Cardiac muscle cell (in vitro differentiated cells and primary cell): ENCODE measurements at places on chromosomes 1 and 21.

DNA sequence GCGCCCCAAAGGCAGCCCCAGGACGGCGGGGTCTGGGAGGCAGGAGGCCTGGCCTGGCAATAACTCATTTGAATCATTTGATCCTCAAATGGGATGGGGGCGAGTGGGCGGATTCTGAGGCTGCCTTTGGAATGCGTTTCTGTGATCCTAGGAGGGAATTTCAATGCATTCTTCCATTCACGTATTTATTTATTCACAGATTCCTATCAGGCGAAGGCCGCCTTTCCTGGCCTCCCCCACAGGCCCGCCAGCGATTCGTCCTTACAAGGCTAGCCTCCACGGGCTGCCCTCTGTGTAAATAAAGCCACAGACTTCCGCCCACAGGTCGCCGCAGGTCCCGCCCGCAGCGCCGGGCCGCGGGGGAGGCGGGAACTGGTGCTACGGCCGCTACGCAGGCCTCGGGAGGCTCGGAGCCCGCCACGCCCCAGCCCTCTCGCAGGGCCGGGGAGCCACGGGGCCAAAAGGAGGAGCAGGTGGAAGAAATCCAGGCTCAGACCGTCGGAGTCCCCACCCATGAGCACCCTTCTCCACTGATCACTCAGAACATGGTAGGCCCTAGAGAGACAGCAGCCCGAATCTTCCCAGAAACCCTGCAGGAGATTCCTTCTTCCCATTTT is 31.3 kb upstream of the JUN start:
- peak; percentile 94 for DNase-seq

- no peak for DNase-seq
These were observed 29.0 kb downstream of the ZSWIM5 start for GRCh38 chr1:45177452-45177851.

- DNase-seq = peak; percentile 77
These were observed at the start of gene ATP8B2 for GRCh38 chr1:154324669-154325582. ATP8B2 (plus strand) TSS chr1:154325525; CDS start chr1:154328142, 2,617 bp downstream.

GRCh38 chr1:181239086-181239485 is 150.6 kb downstream of the IER5 start:
- no peak for DNase-seq

DNA sequence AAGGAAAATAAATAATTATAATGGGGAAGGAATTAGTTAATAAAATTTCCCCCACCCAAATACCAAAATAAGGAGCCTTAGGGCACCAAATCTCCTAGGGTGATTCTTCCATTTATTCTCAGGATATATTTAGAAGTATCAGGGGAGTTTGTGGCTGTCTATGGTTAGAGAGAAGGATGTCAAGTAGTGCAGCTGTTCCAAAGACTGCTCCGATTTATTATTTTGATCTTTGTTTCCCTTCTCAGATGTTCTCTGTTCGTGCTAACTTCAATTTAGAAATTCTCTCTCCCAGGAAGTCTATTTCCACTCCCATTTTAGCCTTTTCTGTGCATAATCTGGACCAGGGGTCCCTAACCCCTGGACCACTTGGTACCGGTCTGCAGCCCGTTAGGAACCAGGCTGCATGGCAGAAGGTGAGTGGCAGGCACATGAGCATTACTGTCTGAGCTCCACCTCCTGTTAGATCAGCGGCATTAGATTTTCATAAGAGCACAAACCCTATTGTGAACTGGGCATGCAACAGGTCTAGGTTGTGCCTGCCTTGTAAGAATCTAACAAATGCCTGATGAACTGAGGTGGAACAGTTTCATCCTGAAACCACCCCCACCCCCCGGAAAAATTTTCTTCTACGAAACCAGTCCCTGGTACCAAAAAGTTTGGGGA is 9.3 kb upstream of the MAST2 start:
- no peak for DNase-seq

DNA sequence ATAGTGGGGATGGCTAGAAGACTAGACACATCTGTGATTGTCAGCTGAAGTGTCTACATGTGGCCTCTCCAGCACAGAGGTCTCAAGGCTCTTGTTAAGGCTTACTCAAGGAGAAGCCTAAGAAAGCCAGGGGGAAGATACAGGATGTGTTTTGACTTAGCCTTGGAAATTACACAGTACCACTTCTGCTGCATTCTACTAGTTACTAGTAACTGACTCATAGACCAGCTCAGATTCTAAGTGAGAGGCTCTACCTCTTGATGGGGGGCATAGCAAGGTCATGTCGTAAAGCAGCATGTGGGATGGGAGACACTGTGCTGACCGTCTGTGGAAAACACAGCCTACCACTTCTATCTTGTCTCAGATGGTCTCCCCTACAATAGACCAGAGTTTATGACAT is 99.5 kb downstream of the UBE2U start:
- DNase-seq = no peak

GRCh38 chr1:94658221-94658620 is 116.7 kb upstream of the F3 start:
- DNase-seq = peak; percentile 74

DNA sequence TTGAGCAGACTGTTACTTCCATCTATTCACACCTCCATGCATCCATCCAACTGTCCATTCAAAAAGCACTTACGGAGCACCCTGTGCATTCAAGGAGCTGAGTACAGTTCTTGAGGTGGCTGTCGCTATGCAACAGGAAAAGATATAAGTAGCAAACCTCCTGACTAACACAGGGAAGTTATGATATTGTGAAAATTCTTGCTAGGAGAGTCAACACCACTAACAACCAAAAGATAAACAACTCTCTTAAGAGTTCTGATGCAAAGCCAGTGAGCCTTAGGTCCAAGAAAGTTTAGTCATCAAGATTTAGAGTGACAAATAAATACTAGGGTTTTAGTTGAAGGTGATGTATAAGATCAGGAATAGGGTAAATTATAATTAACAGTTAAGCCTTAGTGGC is 44.5 kb upstream of the TRIM45 start:
- no peak for DNase-seq

DNA sequence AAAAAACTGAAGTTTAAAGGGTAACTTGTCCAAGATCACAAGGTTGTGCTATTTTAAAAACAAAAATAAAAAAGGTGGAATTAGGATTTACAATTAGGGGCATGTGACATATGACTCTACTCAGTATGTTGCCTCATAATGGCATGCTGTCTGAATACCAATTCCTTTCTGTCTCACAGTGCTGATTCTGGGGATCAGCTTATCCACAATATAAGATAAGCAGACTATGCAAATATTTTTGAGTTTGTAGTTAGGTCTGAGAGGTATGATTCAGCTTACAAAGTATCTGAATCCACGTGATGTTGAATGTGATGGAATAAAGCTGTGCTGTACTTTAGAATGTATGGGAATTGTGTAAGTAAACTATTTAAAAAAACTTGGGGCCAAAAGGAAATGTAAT is 216.6 kb downstream of the HHIPL2 start:
- DNase-seq = peak; percentile 66

- peak; percentile 22 for DNase-seq
These were observed 70.8 kb downstream of the SCCPDH start for GRCh38 chr1:246794828-246795671.

GRCh38 chr1:116581323-116581885 is 10.6 kb upstream of the CD58 start:
- DNase-seq = no peak

- DNase-seq = no peak
These were observed 48.5 kb upstream of the ECE1 start for GRCh38 chr1:21338573-21339355.
